Putamen (tissue), 1 donor: ENCODE measurements at places on chromosomes 5 and 9.

- DNase-seq, result no peak
These were observed 58.0 kb downstream of the DAP start for GRCh38 chr5:10702911-10703491.

DNA sequence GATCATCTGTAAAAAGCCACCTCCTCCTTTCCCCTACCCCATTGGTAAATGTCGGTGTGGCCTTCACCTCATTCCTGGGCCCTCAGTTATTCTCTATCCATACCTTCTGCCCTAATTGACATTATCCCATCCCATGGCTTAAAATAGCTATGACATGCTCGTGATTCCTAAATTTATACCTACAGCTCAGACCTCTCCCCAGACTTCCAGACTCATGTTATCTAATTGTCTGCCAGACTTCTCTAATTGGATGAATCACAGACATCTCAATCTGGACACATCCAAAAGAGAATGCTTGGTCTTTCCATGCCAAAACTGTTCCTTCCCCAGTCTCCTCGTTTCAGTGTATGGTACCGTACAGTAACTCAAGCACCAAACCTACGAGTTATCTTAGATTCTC, 113.0 kb upstream of the GPR151 start:
- DNase-seq, result no peak

- DNase-seq, result no peak
These were observed 583.9 kb upstream of the CTNND2 start for GRCh38 chr5:12488161-12488560.

DNA sequence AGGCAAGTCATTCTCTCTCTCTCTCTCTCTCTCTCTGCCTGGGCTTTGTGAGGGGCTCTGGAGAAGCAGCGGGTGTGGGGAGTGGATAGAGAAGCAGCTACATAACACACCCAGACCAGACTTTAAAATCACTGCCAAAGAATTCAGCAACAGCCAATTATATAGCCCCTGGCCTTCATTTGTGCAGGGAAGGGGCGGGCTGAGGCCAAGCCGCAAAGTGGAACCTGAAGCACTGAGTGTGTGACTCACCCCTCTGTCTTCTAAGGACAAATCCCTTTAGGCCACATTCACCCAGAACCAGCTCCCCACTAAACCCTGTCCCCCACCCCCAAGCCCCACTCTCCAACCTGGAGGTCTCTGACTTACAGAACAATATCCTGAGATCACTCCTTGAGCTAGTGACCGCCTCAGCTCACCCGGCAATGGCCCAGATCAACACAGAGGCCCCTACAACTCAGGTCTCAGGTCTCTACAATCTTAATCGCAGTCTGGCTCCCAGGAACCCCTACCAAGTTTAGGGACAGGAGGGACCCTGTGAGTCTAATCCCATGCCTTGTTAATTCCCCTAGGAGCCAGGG, 6.0 kb downstream of the B4GALT1 start:
- DNase-seq, result no peak

DNA sequence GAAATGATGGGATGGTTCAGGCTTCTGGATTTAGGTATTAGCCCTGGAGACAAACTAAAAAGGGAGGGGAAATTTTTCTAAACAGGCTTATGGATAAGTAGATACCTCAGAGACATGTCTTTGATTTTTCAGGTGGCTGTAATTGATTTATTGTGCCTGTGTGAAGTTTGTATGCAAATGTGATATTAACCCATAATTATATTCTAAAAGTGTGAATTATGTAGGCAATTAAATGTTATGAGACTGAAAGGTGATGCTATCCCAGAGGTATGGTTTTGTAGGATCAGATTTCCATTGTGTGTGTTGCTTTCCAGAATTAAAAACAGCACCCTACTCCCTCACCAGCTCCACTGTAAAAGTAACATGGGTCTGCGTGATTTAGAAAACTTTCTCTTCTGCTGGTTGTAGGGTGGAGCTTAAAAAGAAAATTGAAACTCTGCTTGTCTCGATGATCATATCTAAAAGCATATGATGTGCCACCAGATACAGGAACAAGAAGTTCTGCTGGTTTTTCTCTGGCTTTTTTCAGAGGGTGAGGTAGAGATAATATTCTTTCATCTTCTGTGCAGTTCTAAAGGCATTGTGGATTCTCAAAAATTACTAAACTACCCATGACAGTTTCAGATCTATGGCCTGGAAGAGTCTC, 71.8 kb upstream of the TAF11L2 start:
- DNase-seq, result no peak

GRCh38 chr5:103502662-103503061, 59.9 kb downstream of the NUDT12 start:
- DNase-seq, result no peak

DNA sequence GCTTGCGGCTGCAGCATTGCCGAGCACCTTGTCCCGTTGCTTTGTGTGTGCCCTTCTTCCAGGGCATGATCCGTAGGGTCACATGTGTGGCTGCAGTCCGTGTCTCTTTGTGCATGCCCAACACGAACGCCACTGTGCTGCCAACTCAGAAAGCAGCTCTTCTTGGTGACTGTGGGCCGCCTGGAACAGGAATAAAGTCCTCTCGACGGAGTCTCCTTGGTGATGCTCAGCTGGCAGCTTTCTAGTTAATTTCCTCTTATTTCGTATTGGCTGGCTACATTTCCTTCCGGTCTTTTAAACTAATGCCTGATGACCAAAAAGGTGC, 5.8 kb downstream of the EXOC3 start:
- DNase-seq, result peak; percentile 39
